Stimulated activated CD8-positive, alpha-beta memory T cell treated with anti-CD3 and anti-CD28 coated beads, Interleukin-7, amount 100 ng/mL, for 24 hours (primary cell): ENCODE measurements at places on chromosomes 2 and 18.

DNA sequence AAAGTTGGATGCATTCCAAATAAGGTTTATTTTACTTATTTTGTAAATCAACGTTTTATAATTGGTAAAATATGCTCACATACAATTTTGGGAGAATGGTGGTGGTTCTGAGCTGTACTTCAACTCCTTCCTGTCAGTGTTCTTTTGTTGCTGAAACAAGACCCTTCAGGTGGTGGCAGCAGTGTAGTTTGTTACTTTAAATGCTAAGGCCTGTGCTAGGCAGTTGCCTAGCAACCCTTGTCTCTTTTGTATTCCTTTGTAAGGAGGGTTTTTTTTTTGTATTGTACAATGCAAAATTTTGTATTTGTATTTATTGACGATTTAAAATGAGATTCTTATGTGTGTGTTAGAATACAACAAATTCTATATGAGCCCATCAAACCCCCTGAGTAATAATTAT lies 166.0 kb upstream of the FAM98A start:
- no peak for DNase-seq

GRCh38 chr2:101124643-101125366 lies 26.4 kb downstream of the TBC1D8 start:
- DNase-seq: no peak

DNA sequence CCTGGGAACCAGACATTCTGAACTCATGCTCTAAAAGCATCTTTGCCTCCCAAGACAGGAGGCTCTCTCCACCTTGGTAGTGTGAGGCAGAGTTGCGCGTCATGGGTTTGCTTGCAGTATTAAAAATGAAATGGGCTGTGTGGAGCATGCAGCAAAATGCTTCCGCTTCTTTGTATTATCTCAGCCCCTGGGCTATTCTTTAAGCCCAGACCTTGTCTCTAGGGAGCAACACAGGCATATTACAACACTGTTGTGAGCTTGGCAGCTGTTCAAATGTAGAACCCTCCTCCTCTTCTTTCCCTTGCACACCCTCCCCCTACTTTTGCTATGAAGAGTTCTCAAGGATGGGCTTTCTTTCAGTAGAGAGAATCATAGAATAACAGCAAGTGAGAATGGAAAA lies 185.1 kb upstream of the LHCGR start:
- no peak for DNase-seq

DNA sequence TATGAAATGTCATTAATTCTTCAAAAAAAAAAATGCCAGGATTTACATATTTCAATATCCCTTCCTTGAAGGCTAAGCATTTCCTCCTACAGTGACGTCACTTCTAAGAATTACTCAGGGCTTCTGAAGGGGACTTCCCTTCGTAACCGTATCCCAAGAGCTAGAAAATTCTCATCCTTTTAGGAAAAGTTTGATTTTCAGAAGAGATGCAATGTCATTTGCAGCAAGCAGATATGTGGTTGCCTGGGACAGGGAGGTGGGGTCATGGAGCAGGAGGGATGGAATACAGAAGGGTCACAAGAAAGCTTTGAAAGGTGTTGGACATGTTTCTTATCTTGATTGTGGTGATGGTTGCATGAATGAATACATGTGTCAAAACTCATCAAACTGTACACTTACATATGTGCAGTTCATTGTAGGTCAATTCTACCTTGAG lies 97.0 kb upstream of the ATL2 start:
- no peak for DNase-seq

- DNase-seq: no peak
Observed at GRCh38 chr2:67571785-67572718, 174.9 kb downstream of the ETAA1 start.

DNA sequence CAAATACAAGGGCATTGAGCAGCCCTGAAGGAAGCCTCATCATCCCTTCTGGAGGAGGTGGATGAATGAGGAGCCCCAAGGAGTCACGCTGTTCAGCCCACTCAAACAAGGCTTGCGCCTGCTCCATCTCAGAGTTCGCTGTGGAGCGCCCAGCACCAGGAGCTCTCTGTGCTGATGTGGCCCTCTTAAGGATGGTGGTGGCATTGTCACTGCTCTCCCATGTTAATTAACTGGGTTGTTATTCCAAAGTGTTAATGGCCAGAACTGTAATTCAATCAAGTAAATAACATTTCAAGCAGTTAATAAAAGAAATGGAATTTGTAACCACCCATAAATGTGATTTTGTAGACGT lies 726.0 kb upstream of the RAB6C start:
- DNase-seq: no peak

GRCh38 chr2:236976266-236977062 lies 109.2 kb upstream of the COPS8 start:
- DNase-seq: no peak
